ENCODE measurements at places on chromosomes 3 and 15.

DNA sequence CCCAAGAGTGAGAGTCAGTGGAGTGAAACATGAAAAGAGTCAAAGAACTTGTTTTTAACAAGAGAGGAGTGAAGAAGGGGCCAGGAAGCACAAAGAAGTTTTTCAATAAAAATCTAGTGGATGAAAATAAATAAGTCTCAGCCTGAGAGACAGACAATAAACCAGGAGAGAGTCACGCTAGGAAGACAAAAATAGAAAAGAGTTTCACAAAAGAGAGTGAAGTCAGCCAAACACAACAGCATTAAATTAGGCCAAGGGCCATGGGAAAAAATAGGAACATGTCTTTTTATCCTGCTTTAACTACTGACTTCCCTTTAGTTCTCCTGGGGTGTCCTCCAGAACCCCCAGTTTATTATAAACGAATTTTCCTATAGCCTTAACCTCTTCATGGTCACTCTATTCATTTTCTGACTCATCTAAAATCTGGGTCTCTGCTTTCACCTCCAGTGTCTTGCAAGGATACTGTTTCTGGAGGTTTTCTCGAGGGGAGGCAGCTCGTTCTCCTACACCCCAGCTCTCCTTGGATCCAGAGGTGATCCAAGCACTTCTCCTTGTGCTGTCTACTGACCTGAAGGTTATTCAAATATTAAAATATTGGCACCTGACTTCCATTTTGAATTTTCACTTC is 571.5 kb upstream of the PPP2R3A start:
- H3K27ac ChIP-seq = no peak overlapping the region
- no peaks in the 10 kb centered on the region for H3K4me1 ChIP-seq
- no peaks in the 10 kb centered on the region for H3K36me3 ChIP-seq
- no peak for DNase-seq
- no peak overlapping the region for H3K4me3 ChIP-seq

DNA sequence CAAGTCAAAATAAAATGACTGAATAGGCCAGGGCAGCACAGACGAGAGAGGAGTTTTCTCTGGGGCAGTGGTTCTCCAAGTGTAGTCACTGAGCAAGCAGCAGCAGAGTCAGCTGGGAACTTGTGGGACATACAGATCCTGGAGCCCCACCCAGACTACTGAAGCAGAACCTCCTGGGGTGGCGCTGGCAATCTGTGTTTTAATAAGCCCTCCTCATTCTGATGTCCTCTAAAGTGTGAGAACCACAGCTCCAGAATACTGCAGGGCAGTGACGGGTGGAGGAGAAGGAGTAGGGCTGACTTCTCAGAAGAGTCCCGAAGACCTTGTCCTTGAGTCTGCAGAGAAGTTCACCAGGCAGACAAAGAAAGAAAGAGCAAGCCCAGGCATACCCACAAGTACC is 251.3 kb upstream of the HES1 start:
- H3K4me3 ChIP-seq = no peak overlapping the region
- H3K4me1 ChIP-seq = no peaks in the 10 kb centered on the region
- no peaks in the 10 kb centered on the region for H3K27me3 ChIP-seq
- no peaks in the 10 kb centered on the region for H3K36me3 ChIP-seq
- H3K27ac ChIP-seq = no peak overlapping the region
- peak; percentile 28 for DNase-seq

- peaks cover 42% of the 10 kb centered on the region for H3K36me3 ChIP-seq
- no peak for DNase-seq
- no peaks in the 10 kb centered on the region for H3K27me3 ChIP-seq
- no peak overlapping the region for H3K27ac ChIP-seq
- peaks cover 14% of the 10 kb centered on the region for H3K4me1 ChIP-seq
- no peak overlapping the region for H3K4me3 ChIP-seq
Measured at GRCh38 chr15:63288342-63288741, 10.9 kb downstream of the APH1B start.

DNA sequence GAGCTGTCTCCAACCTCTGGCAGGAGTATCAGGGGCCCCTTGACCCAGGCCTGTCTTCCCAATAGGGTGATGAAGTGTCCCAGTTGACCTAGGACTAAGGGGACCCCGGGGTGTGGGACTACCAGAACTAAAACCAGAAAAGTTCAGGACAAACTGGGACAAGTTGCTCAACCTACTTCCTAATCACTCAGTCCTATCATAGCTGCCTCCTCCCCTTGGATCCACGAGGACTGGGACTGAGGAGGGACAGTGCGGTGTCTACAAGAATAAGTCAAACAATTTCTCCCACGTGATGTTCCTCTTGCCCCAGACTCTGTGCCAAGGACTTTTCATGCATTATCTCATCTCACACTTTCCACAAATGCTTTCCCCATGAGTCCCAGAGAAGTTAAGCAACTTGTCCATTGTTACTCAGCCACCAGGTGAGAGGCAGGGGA is 49.4 kb upstream of the SLCO2A1 start:
- H3K27me3 ChIP-seq = no peaks in the 10 kb centered on the region
- H3K4me3 ChIP-seq = no peak overlapping the region
- H3K36me3 ChIP-seq = no peaks in the 10 kb centered on the region
- no peak overlapping the region for H3K27ac ChIP-seq
- H3K4me1 ChIP-seq = no peaks in the 10 kb centered on the region

- no peak for DNase-seq
- H3K27ac ChIP-seq = no peak overlapping the region
- H3K27me3 ChIP-seq = no peaks in the 10 kb centered on the region
- H3K4me3 ChIP-seq = no peak overlapping the region
- H3K4me1 ChIP-seq = no peaks in the 10 kb centered on the region
- peaks cover 91% of the 10 kb centered on the region for H3K36me3 ChIP-seq
Measured at GRCh38 chr3:12920967-12921366, 79.6 kb upstream of the RPL32 start.

- no peak for DNase-seq
- no peaks in the 10 kb centered on the region for H3K27me3 ChIP-seq
- H3K27ac ChIP-seq = no peak overlapping the region
- H3K4me1 ChIP-seq = peaks cover 10% of the 10 kb centered on the region
Measured at GRCh38 chr15:82833362-82833682, 23.9 kb downstream of the WHAMM start.

DNA sequence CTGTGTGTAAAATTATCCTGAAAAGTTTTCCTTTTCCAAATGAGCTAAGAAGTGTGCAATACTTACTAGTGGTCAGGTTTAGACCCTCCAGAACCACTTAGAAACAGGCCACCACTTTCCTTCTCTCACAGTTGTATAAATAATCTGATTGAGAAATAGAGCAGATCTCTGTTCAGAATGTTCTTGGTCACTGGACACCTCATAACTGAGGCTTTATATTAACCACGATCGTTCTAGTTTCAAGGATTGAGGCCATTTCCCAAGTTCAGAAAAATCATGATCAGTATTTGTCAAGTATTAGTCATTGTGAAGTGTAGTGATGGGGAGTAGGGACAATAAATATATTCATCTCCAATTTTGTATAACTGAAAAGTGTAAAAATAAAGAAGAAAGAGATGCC is 1.0 kb upstream of the MAP3K13 start:
- no peaks in the 10 kb centered on the region for H3K36me3 ChIP-seq
- H3K4me1 ChIP-seq = peaks cover 2% of the 10 kb centered on the region
- DNase-seq = no peak
- peak overlapping the region; percentile 56 for H3K27ac ChIP-seq
- H3K27me3 ChIP-seq = no peaks in the 10 kb centered on the region
- peak overlapping the region; percentile 24 for H3K4me3 ChIP-seq

DNA sequence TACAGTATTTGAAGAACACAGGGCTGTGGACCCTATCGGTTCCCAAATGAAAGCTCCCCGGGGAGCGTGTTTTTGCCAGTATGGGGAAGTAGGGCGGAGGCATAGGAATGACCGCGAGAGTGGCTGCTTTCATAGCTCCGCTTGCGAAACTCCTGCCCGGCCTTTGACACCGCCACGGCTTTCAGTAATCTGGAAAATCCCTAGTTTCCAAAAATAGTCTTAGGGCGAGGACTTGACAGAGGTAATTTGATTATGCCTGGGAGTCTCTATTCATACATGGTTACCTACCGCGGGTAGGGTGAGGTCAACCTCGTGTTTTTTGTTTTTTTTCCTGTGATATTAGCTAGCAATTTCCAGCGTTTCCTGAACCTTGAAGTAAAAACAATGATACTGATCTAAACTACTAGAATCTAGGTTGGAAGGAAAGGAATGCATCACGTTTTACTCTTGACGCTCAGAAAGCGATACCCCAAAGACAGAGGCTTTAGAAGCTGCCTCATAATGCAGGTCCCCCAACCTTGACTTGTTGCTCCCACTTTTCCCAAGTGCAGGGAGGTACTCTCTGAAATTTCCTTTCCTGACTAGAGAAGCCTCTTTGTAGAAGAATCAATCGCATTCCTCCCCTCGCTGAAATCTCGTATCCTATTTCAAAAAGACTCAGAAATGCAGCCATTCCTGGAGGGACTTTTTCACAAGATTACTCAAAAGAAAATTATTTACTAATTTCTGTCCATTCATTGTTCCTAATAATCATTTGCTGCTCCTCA is 894 bp upstream of the CCNL1 start:
- H3K36me3 ChIP-seq = peaks cover 30% of the 10 kb centered on the region
- H3K4me3 ChIP-seq = peak overlapping the region; percentile 94
- peak; percentile 92 for DNase-seq
- no peaks in the 10 kb centered on the region for H3K27me3 ChIP-seq
- H3K4me1 ChIP-seq = peaks cover 40% of the 10 kb centered on the region

DNA sequence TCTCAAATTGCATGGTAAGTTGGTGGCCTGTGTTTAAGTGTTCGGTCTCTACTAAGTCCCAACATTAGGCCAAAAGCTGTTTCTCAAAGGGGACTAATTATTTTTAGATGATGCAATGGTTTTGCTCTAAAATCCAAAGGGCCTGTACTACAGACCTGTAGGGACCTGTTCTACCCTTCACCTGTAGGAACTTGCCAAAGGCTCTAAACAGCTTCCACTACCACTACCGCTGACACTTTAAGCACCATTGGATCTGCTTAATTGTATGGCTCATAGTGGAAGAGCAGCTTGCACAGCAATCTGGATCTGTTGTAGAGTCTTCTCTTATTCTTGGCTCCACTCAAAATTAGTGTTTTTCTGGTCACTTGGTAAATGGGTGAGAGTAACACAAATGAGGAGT is 346.8 kb downstream of the EPHA6 start:
- H3K4me1 ChIP-seq = no peaks in the 10 kb centered on the region
- no peak for DNase-seq
- H3K36me3 ChIP-seq = no peaks in the 10 kb centered on the region
- H3K4me3 ChIP-seq = no peak overlapping the region
- no peaks in the 10 kb centered on the region for H3K27me3 ChIP-seq
- H3K27ac ChIP-seq = no peak overlapping the region

- no peak for DNase-seq
Measured at GRCh38 chr3:156188757-156189156, 68.4 kb downstream of the KCNAB1 start.

DNA sequence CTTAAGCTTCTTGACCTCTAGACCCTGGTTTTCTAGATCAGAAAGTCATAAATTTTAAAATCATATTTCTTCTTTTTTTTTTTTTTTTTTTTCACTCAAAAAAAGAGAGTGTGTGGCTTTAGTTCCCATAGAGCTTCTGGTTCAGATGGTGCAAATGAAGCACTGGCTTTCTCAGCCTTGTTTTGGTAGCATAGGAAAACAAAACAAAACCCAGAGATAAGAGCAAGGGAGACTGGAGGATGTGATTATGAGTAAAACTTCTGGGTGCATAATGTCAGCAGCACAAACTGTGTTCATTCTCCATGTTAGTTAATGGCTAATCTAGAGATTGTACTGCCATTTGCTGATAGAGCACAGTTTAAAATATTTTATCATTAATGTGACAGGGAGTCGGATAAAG is 55.4 kb downstream of the RARB start:
- peaks cover 8% of the 10 kb centered on the region for H3K4me1 ChIP-seq
- no peaks in the 10 kb centered on the region for H3K36me3 ChIP-seq
- H3K27ac ChIP-seq = no peak overlapping the region
- H3K27me3 ChIP-seq = no peaks in the 10 kb centered on the region
- no peak overlapping the region for H3K4me3 ChIP-seq

DNA sequence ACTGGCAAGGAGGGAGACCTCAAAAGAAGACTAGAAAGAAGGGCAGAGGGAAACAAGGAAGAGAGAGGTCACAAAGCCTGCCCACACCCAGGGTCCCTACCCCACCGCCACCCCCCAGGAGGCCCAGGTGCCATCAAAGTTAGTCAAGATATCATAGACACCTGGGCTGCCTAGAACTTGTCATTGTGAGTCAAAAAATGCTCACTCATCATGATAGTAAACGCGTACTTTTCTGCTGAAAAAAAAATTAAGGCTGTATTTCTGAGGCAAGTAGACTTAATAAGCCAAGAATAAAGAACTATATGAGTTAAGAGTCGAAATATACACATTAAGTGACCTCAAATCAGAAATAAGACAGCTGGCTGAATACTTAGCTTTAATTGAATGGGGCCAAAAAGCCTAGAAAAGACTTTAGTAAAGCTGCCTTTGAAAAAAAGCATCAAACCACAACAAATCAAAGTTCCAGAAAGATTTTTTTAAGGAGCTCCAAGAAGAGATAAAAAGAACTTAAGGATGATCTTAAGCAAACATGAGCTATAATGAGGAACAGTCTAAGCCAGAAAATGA is 415.5 kb upstream of the PPP2R3A start:
- H3K4me3 ChIP-seq = no peak overlapping the region
- H3K36me3 ChIP-seq = no peaks in the 10 kb centered on the region
- H3K27me3 ChIP-seq = no peaks in the 10 kb centered on the region
- no peak for DNase-seq
- H3K27ac ChIP-seq = no peak overlapping the region

- H3K4me3 ChIP-seq = no peak overlapping the region
- H3K27ac ChIP-seq = no peak overlapping the region
- DNase-seq = no peak
- H3K36me3 ChIP-seq = no peaks in the 10 kb centered on the region
Measured at GRCh38 chr3:15387171-15387581, 40.2 kb downstream of the METTL6 start.

DNA sequence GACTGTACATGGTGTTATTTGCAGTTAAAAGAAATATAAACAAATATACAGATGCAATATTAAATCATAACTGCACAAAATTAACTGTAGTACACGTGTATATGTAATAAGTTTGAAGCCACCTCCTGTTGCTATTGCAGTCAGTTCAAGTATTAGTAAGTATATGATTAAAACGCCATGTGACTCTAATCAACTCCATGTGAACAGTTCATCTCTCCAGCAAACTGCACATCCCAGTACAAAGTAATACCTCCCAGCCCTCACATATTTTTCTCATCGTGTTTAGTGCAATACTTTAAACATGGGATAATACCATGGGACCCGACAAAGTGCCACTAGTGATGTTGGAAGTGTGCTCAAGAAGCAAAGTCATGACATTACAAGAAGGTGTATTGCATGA is 34.6 kb downstream of the PDCD10 start:
- H3K27me3 ChIP-seq = no peaks in the 10 kb centered on the region
- no peaks in the 10 kb centered on the region for H3K4me1 ChIP-seq
- H3K27ac ChIP-seq = no peak overlapping the region
- no peak for DNase-seq
- peaks cover 53% of the 10 kb centered on the region for H3K36me3 ChIP-seq

DNA sequence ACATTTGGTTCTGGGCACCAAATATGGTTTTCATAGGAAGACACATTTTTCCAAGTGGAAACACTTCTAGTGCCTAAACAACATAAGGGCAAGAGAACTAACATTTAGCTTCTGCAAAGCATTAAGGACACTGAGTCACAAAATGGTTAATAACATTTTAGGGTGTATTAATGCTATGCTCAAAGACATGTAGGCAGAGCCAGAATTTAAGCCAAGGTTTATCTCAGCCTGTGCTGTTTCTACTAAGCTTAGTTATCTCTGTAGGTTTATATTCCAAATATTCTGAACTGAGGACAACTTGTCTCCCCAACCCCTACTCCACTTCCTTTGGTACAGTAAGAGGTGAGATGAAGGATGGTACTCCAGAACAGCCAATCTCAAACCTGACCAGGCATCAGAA is 54.1 kb upstream of the AKAP13 start:
- no peaks in the 10 kb centered on the region for H3K27me3 ChIP-seq
- H3K36me3 ChIP-seq = no peaks in the 10 kb centered on the region
- no peak overlapping the region for H3K27ac ChIP-seq
- no peak for DNase-seq
- H3K4me1 ChIP-seq = peaks cover 18% of the 10 kb centered on the region
